ENCODE measurements at places on chromosomes 7 and 10. TPM values are rescaled to one million over a fixed set of nuclear protein-coding genes. Genes with fewer than 3 reads are reported as not detected.

The CACNB2 gene
- total RNA-seq: not detected

The FLNC gene
- total RNA-seq: not detected

The RNF32 gene
- 0.73 TPM for total RNA-seq

The OPN4 gene
- total RNA-seq: not detected

The TMEM213 gene
- total RNA-seq: 0.26 TPM

The SRRM3 gene
- not detected for total RNA-seq

The LBX1 gene
- total RNA-seq: not detected

The CFAP46 gene
- not detected for total RNA-seq

The EGR2 gene
- 2.8 TPM for total RNA-seq

The ASB10 gene
- total RNA-seq: not detected

The PPP1R9A gene
- total RNA-seq: not detected

The LIPJ gene
- not detected for total RNA-seq

The C10orf105 gene
- total RNA-seq: 0.50 TPM

The WDFY4 gene
- total RNA-seq: 2.9 TPM

The WIPF3 gene
- not detected for total RNA-seq

The NPFFR1 gene
- total RNA-seq: not detected

The KCNMA1 gene
- 0.34 TPM for total RNA-seq

The KCNIP2 gene
- total RNA-seq: 4.2 TPM

The NUTM2B gene
- 2.0 TPM for total RNA-seq

The CTAGE4 gene
- 4.5 TPM for total RNA-seq

The LRRC18 gene
- total RNA-seq: not detected

The MMP21 gene
- not detected for total RNA-seq

The MTURN gene
- 4.2 TPM for total RNA-seq

The ARHGEF5 gene
- 13.4 TPM for total RNA-seq

The JAKMIP3 gene
- total RNA-seq: 0.45 TPM

The MRLN gene
- total RNA-seq: not detected

The SPDYE6 gene
- total RNA-seq: not detected

The ADAMTS14 gene
- not detected for total RNA-seq
